ENCODE measurements at places on chromosomes 6 and 20.
A peak's percentile ranks its signal among the peaks of the same experiment; 100 is the strongest.

DNA sequence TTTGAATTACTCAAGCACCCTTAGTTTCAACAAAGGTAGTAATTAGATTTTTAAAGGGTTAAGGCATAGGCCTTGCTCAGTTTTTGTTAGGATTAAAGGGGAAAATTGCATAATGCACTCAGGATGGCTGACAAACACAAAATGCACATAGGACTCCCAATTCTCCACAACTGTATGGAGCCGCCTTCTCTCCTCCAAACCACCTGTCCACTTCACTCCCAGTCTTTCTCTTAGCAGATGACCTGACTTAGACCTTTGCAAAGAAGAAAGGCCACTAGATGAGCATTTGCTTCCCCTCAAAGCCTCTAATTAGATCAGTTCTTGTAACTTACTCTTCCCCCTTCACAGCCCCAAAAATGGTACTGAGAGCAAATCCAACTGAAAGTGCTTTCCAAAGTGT is 20.1 kb downstream of the NSFL1C start:
- DNase-seq = no peak

DNA sequence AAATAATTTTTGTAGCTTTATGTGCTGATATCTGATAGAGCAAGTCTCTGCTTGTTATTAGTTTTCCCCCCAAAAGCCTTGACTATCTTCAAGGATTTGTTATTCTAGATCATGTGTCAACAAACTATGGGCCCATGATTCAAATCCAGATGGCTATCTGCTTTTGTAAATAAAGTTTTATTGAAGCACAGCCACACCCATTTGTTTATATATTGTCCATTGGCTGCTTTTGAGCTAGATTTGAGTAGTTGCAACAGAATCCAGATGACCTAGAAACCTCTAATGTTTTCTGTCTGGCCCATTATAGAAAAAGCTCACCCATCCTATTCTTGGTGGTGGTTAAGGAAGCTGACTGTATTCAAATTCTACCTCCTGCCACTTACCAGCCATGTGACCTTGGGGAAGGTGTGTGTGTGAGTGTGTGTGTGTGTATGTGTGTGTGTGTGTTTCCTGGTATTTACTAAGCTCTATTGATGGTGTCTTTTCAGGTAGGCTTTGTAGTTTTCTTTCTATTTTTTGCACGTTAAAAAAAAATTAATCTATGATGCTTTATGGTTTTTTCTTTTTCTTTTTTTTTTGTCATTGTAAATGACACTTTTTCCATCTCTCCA is 1.3 kb upstream of the GTSF1L start:
- DNase-seq = no peak

- no peak for DNase-seq
These were observed 1.5 kb upstream of the OR2J1 start for GRCh38 chr6:29097803-29098202.

DNA sequence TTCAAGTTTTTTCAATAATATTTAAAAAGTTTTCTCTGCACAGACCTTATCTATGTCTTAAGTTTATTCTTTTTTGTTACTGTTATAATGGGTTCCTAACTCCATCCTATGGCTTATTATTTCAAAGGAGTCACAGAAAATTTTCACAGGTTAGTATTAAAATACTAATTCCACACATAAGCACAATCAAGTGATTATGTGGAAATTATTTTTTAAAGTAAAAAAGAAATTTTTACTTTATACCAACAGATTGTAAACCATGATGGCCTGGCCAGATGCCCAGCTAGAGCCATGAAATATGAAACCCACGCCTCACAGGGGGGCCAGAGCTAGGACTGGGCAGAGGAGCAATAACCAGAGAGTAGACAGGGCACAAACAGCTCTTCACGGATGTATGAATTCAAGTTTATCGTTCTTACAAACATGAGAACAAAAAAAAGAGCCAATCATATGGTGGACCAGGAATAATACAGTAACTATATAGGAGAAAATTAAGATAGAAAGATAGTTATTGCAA is 34.0 kb downstream of the NUDT3 start:
- peak; percentile 41 for DNase-seq

- no peak for DNase-seq
These were observed 16.7 kb downstream of the TSBP1 start for GRCh38 chr6:32355018-32355417.

All from NCI-H2171 (cell line).